ENCODE measurements at places on chromosomes 6 and 20.
A peak's percentile ranks its signal among the peaks of the same experiment; 100 is the strongest.

GRCh38 chr6:116012471-116012949 is 48.2 kb downstream of the FRK start:
- DNase-seq, result peak; percentile 31

- DNase-seq, result peak; percentile 16
These were observed 46.3 kb upstream of the NHSL1 start for GRCh38 chr6:138545621-138545980.

DNA sequence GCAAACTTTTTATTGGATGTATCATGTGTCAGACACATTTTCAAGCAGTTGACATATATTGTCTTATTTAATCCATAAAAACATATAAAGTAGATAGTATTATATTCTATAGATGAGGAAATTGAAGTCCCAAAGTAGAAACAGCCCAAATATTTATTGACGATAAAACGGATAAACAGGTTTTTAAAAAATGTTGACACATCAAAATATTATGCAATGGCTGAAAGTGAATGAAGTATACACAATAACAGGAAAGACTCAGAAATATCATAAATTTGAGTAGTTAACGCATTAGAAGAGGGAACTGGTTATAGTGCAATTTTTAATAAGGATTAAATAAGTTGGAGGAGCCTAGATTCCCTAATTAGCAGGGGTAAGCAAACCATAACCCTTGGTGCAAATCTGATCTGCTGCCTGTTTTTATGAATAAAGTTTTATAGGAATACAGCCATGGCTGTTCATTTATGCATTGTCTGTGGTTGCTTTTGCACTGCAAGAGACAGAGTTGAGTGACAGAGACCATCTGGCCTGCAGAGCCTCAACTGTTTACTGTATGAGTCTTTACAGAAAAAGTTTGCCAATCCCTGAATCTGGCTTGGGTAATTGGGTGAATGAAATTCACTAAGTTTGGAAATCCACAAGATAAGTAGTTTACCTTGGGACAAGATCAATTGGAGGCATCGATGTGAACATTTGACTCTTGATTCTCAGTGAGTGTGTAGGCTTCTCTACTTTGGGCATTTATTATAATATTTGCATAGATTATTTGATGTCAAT is 50.6 kb upstream of the EXOC2 start:
- DNase-seq, result no peak

GRCh38 chr6:22622351-22622750 is 53.0 kb downstream of the HDGFL1 start:
- DNase-seq, result no peak

DNA sequence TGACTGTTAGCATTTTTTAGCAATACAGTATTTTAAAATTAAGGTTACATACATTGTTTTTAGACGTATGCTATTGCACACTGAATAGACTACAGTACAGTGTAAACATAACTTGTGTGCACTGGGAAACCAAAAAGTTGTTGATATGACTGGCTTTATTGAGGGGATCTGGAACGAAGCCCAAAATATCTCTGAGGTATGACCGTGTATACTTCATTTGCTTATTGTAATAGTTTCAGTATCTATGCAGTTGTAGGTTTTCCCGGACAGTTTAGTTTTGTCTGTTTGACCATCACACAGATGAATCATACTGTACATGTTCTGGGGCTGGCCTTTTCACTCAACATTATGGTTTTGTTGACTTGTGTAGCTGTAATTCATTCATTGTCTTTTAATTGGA is 6.9 kb upstream of the ZBTB12 start:
- no peak for DNase-seq

GRCh38 chr6:15358579-15359327 is 112.9 kb downstream of the JARID2 start:
- DNase-seq, result no peak

- DNase-seq, result no peak
These were observed 125.3 kb upstream of the PLCB4 start for GRCh38 chr20:8943631-8944030.

GRCh38 chr6:111848262-111848812 is 24.9 kb downstream of the FYN start:
- DNase-seq, result no peak

- no peak for DNase-seq
These were observed 54.4 kb downstream of the CCDC170 start for GRCh38 chr6:151548201-151548600.

DNA sequence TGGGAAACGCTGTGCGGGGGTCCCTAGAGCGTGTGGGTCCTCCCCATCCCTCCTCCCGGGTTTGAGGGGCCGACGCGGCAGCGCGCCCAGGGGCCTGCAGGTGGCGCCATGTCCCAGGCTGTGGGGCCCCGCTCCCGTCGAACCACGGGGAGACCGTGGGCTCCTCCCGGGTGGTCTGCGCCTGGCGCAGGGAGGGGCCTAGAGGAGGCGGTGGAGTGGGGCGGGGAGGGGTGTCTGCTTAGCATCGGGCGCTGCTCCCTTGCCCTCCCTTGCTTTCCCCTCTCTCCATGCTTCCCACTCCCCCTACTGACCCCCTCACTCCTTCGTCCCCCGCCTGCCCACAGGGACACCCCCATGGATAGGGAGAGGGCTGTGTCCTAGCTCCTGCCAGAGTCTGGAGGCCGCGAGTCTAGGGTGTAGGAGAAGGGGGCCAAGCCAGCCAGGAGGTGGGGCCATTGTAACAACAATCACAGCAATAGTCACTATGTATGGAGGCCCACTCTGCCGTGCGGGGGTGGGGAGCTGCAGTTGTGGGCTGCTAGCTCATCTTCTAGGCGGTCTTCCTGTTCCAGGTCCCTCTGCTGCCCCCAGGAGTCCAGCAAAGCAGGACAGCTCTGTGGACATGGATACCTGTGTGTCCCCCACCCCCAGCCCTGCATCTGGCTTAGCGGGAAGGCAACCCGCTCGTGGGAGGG is 51.7 kb downstream of the CHMP4B start:
- DNase-seq, result peak; percentile 41

- DNase-seq, result no peak
These were observed 68.1 kb downstream of the STAU1 start for GRCh38 chr20:49119988-49120387.

DNA sequence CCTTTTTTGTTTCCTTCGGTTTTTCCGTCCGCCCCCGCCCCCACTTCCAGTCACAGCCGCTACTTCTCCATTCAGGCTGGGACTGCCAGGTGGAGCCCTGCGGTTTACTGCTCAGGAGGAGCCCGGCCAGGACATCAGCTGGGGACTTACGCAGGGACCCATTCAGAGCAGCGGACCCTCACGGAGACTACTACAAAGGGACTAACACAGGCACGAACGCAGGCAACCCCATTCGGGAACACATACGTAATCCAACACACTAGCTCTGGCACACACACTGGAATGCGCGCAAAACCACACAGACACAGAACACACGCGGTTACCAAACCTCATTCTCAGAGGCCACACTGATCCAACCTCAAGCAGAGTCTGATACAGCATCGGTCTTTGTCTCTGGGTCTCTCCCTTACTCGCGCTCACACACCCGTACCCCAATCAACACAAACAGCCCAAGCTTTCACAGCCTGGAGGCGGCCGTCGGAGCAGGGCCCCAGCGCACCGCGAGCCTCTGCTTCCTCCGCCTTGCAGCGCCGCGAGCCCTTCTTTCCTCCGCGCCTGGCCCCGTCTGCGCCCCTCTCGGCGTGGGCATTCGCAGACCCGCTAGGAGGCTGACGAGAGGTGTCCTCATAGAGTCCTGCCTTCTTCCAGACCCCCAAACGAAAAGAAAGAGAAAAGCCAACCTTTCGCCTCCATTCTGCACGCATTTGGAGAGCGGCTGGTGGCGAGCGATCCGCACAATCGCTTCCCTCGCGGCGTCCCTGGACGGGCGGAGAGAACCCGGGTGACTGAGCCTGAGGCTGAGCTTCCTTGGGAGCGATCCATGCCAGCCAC is 1.1 kb upstream of the SLC32A1 start:
- no peak for DNase-seq

DNA sequence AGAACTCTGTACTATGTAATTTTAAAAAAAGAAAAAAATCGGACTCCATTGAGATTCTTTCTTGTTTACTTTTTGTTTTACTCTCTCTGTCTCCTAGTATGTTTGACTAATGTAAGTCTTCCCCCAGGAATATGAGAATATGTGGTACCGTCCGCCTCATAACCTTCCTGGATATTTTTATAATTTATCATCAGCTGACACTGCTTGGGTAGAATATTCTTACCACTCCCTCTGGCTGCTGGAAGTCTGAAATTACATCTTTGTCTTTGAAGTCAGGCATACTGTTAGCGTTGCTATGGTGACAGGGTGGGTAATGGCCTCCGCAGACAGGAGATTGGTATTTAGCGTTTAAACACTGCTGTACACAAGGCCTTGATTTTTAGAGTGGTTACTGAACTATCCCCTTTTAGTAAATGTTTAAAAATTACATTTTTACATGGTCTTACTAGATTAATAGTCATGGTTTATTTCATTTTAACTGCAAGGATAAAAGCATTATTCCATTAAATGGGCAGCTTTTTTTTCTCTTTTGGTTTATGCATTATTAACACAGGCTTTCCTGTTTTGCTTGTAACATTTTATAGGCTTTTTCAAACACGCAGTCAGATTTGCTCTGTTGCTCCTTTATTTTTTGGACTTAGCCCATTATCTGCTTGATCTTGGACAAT is 176.4 kb downstream of the ARID1B start:
- peak; percentile 98 for DNase-seq

- DNase-seq, result no peak
These were observed 119.9 kb upstream of the CD93 start for GRCh38 chr20:23206061-23206460.

DNA sequence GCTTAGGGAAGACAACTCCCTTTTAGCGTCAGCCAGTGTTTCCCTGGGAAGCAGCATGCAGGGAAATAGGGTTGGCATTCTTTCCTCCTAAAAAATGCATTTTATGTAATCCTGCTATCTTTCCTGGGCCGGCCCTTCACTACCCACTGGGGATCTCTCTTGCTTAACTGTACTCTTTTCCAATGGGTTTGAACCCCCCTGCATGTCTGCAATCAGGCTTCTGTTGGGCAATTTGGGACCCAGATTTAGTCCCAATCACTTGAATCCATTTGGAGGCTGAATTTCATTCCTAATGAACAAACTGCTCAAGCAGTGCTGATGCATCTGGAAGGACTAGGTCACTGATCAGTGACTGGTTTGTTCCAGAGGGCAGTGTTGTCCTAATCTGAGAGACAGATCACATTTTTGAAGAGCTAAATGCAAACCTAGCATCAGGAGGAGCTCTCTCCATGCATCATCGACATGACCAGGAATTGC is 152.0 kb downstream of the TSHZ2 start:
- DNase-seq, result no peak

DNA sequence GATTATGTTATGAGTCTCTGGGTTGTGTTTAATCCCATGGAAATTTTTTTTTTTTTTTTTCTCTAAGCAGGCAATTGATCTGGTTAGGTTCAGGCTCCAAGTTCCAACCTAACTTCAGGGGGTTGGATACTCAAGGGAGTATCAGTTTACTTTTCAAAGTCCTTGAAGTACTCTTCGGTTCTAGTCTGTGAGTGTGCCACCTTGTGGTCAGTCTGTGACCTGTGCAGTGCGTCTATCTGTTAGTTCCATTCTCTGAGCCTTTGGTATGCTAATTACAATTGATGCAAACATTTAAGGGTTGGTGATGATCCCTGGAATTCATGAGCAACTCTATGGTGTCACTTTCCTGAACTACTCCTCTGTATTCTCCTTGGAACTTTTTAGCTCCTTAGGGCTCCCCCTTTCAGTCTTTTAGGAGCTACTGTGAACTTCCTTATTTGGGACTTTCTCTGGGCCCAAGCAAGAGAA is 342.0 kb downstream of the SOX4 start:
- peak; percentile 70 for DNase-seq

DNA sequence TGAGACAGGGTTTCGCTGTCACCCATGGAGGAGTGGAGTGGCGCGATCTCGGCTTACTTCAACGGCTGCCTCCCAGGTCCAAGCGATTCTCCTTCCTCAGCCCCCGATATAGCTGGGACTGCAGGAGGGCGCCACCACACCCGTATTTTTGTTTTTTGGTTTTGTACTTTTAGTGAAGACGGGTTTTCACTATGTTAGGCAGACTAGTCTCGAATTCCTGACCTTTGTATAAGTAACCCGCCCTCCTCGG is 115.4 kb upstream of the BTN3A2 start:
- no peak for DNase-seq

- no peak for DNase-seq
These were observed 14.5 kb upstream of the GUCA1A start for GRCh38 chr6:42158631-42159030.

DNA sequence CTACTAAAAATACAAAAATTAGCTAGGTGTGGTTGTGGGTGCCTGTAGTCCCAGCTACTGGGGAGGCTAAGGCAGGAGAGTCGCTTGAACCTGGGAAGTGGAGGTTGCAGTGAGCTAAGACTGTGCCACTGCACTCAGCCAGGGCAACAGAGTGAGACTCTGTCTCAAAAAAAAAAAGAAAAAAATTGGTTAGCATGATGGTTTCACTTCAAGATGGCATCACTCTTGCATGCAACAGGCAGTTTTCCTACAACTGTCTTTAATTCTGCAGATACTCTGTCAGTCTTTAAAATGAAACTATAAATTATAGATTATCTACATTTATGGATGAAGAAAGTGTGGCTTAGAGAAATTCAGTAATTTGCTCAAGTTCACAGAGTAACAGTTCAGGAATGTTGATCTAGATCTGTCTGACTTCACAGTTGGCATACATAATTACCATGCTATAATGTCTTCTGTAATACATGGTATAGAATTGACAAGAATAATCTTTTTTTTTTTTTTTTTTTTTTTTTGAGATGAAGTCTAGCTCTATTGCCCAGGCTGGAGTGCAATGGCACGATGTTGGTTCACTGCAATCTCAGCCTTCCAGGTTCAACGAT is 27.0 kb downstream of the ITCH start:
- no peak for DNase-seq

GRCh38 chr20:40813029-40813431 is 124.0 kb upstream of the MAFB start:
- no peak for DNase-seq

- DNase-seq, result peak; percentile 36
These were observed 1.5 kb downstream of the WDR27 start for GRCh38 chr6:169700296-169700695.

DNA sequence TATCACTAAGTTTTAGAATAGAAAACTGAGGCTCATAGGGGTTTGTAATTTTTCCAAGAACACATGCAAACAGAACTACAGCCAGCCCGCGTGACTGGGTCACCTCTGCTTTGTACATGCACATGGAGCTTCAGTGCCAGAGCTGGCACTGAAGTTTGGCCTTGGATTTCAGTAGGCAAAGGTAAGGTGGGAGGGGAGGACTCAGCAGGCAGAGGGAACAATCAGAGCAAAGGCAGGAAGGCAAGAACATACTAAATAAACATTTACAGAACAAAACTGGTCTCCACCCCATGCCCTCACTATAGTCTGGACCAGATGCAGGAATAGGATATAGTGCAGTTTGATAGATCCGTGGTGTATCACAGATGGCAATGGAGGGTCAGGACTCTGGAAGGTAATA is 13.6 kb upstream of the ABRACL start:
- DNase-seq, result no peak

DNA sequence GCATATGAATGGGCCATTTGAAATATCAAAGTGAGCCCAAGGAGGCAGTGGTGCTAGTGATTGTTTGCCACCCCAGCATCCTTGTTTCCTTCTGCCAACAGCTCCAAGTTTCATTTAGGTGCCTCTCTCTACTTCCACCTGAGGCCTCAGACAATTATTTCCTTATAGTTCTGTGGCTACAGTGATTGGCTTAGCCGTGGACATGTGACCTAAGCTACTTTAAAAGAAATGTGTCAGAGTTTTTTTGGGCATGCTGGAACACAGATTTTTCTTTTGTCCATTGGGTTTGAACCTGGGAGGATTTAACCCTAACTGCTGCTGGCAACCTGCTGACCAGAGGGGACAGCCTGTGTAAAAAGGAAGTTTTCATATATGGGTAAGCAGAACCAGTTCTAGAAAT is 319.4 kb downstream of the CD109 start:
- no peak for DNase-seq

Data from fibroblast of gingiva (primary cell).